NCI-H1092 treated with DMSO at 0.1 percent for 48 hours (cell line): ENCODE measurements at places on chromosomes 13 and 19.

DNA sequence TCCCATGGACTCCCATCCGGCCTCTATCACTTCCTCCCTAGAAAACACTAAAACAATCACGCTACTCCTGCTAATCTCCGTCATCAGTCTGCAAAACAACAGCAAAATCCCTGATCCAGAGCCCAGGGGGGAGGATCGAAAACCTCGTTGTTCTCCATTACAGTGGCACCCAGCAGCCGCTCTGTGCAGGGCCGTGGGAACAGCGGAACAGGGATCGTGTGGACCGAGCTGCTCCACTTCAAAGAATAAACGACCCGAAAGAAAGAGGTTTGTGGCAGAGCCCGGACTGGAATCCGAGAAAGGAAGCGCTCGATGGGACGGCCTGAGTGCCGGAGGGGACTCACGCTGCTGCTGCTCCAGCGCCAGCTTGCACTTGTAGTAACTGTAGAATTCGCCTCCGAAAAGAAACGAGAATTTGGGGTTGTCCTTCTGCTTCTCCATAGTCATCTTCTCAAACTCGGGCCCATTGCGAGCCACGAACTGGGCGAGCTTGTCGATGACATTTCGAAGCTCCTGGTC, 652 bp downstream of the CHERP start:
- DNase-seq: no peak

- DNase-seq: peak; percentile 81
Measured at GRCh38 chr19:12801466-12802266, at the start of the genes PRDX2 and THSD8. PRDX2 (minus strand) TSS chr19:12801800; CDS start chr19:12801261, 539 bp downstream. THSD8 (plus strand) TSS chr19:12802069; CDS start chr19:12802072, 3 bp downstream.

GRCh38 chr13:90107661-90108060, 1239.8 kb upstream of the MIR17HG start:
- DNase-seq: no peak

DNA sequence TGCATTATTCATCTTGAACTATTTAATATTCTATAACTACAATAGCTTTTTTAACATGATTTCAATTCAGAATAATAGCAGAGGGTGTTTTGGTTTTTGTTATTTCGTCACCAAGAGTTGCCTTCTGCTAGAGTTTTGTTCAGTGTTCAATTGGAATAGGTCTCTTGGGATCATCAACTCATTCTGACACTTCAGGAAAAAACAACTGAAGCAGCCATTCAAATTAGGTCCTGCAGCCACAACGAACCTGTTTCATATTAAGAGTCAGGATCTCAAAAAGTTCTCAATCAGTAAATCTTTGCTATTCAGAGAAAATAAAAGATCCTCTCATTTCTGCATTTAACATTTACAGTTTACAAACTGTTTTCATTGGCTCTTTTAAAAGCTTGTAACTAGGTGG, 2.4 kb upstream of the CHAMP1 start:
- no peak for DNase-seq

DNA sequence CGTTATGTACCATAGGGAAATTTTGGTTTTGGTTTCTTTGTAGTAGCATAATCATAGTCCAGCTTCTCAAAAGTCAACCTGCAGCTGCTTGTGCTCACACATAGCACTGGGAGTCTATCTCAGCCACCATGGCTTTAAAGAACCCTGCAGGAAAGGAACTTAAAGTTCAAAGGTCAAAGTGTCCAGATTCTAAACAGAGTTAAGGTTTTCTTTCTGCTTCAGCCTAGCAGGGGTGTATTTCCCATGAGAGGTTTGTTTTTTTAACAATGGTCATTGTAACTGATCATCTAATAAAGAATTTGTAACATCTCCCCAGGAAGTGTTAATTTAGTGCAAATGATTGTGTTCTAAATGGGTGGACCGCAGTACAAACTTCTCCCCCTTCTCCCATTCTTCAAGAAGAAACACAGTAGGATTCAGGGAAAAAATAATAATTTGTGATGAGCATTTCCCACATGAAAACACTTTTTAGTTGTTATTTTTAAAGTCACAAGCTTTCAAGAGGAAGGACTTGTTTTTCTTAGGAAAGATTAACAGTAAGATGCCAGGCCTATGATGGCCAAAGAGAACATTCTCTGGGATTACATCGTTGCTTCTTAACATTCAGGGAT, 168.0 kb downstream of the EFNB2 start:
- no peak for DNase-seq
